ENCODE measurements at places on chromosomes 6 and 20.

DNA sequence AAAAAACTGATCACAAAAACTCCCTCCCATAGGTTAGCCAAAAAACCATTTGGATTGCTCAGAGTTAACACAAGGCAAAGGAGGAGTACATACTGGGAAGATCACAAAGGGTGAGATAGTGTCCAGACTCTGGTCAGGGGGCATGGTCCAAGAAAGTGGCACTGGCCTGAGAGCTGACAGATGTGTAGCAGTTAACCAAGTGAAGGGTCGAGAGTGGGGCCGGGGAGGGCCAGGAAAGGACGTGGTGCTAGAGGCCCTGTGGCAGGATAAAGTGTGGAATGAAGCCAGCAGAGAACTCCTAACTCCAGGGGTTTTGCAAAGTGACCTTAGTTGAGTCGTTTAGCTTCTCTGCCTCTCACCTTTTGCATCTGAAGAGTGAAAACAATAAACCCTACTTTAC is 290.5 kb downstream of the FOXA2 start:
- DNase-seq = no peak

DNA sequence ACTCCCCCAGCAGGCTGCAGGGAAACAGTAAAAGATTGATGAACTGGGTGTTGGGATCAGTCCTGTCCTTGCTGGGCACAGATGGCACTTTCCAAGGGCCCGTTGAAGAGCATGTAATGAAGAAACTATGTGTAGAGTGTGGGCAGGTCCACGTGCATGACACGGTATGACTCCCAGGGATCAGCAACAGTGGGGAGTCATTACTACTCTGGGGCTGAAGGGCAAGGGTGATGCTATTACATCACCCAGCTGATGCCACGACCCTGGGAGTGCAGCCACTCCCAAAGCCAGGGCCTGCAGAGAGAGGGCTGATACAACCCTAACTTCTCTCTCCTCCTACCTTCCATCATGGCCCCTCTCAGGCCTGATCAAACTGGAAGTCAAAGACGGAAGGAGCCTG is 20.1 kb downstream of the KCNK17 start:
- DNase-seq = no peak

DNA sequence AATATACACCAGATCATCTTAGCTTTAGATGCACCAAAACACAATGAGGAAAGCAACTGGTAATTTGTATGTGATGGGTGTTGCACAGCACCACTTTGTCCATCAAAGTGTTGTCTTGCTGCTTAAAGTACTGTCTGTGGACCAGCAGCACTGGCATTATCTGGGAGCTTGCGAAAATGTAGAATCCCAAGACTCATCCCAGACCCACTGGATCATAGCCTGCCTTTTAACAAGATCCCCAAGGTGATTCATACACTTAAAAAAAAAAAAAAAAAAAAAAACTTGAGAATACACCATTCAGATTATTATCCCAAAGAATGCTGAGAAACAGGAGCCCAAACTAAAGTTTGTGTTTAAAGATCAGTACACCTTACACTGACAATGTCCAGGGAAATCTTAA is 123.4 kb downstream of the TASP1 start:
- no peak for DNase-seq

GRCh38 chr6:47109281-47109680 is 67.1 kb upstream of the ADGRF1 start:
- DNase-seq = no peak

DNA sequence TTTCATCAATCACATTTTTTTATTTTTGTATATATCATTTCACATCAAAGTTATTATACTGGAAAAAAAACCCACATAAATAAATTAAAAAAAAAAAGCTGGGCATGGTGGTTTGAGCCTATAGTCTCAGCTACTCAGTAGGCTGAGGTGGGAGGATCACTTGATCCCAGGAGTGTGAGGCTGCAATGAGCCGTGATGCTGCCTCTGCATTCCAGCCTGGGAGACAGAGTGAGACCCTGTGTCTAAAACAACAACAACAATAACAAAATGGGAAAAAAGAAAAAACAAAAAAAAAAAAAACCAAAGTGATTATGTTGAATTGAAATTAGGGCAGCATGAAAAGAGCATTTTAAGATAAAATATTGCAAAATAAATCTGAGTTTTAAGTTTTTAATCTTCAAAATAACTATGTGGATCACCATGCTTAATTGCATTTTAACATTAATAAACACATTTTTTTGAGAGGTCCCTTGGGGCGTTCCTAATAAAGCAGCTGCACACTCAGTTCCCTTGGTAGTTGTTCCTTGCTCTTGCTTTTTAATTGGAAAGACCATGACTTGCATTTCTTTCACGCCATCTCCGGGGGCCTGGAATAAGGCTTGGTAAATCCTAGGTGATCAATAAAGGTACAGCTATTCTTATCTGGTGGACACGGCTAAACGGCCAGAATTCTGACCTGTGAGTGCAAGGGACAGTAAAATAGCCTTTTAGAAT is 15.1 kb downstream of the NOX3 start:
- no peak for DNase-seq

GRCh38 chr20:39880890-39881289 is 808.1 kb downstream of the MAFB start:
- DNase-seq = no peak

DNA sequence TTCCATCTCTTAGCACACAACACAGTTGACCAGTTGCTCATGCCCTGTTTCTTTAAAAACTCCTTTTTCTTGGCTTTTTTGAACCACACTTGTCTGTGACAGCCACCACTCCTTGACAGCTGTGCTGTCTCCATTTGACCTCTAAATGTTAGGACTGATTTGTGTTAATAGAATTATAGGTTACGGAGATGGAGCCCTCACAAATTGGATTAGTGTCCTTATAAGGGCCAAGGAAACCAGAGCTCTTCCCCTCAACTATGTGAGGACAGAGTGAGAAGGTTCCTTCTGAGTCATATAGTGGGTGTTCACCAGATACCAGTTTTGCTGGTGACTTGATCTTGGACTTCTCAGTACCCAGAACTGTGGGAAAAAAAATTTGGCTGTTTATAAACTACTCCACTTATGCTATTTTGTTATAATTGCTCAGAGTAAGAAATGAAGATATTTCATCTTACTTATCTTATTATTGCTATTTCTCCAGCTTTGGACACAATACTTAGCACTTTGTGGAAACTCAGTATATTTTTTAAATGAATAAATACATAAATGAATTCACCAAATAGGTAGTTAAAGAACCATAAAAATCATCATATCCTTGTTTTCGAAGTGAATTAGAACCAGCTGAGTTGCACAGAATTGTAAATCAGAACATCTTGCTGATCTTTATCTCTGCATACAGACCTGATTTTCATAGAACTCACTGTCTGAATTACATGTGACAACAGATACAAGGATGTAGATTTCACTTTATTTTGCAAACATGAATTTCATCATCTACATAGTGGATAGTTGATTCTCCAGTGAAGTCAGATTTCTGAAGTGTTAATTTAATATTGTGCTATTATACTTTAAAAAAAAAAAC is 598.5 kb upstream of the IRAK1BP1 start:
- no peak for DNase-seq

- DNase-seq = no peak
Measured at GRCh38 chr6:150368762-150369161, at the start of gene IYD. Gene IYD (plus strand): TSS chr6:150369012. CDS start chr6:150369032, 20 bp downstream.

GRCh38 chr6:17289630-17290061 is 8.5 kb downstream of the RBM24 start:
- no peak for DNase-seq

GRCh38 chr6:129490521-129491255 is 219.3 kb downstream of the ARHGAP18 start:
- DNase-seq = peak; percentile 98

DNA sequence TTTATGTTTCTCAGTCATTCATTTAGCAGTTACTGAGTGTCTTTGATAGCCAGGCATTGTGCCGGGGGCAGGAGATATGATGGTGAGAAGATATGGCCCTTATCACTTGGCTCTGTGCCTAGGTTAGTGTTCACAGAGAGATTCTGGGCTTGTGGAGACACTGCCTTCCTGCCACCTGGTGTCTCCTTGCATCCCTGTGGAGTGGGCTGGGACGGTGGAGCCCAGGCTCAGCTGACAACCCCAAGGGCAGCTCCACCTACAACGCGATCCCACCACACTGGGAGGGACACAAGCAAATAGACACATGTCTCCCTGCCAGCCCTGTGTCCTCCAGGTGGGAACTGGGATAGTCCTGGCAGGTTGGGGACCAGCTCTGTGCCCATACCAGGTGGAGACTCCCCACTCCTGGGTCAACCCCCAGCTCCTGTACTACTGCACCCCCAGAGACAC is 30.3 kb upstream of the VEGFA start:
- DNase-seq = no peak

- no peak for DNase-seq
Measured at GRCh38 chr6:71994705-71995271, 108.4 kb downstream of the RIMS1 start.

DNA sequence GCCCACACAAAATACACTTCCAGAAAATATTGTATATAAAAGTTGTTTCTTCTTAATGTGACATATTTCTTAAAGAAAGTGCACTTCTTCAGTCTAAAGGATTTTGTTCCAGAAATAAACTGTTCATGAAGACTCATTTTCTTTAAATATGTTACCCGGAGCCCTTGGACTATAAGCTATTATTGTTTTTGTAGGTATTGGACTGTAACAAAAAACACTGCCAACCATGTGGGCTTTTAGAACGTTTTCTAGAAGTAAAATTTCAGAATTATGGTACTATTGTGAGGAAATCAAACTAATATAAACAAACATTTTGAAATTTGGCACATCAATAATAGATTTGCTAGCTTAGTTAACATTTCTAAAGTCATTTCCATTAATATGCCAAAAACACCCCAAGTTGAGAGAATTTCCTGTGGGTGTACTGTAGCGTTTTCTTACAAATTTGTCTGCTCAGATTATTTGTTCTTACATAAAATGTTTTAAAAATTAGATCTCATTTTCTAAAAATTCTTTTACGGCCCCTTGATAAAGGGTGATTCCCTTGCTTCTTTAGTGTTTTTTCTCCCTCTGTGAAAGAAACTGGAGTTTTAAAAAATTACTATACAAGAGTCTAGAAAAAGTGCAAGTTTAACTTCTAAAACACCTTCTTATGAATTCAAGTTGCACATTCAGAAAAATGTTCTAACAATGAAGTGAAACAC is 3.4 kb downstream of the NKX2-4 start:
- no peak for DNase-seq

DNA sequence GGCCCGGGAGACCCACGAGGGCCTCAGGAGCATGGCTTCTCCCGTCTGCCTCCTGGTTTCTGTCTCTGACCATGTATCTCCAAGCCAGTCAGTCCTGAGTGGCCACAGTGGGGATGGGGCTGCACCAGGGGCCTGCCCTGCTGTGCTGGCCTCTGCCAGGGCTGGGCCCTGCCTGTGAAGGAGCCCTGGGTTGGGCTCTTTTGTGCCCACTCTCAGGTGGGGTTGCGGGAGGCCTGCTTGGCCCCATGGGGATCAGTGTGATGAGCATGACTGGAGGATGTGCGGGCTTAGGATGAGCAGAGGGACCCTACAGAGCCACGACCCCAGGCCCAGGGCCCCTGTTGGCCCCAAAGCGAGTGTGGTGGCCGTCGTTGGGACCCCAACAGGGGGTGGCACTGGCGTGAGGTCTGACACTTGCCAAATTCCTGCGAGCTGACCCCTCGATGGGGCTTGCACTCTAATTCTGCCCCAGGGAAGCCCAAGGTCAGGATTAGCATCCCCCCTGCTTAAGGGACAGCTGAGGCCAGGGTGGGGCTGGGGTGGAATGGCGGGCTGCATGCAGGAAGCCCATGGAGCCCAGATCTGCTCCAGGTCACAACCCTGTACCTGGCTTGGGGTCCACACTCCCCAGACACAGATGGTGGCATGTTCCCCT is 90.0 kb upstream of the BHLHE23 start:
- no peak for DNase-seq

- no peak for DNase-seq
Measured at GRCh38 chr6:146071781-146072180, 42.9 kb downstream of the GRM1 start.

DNA sequence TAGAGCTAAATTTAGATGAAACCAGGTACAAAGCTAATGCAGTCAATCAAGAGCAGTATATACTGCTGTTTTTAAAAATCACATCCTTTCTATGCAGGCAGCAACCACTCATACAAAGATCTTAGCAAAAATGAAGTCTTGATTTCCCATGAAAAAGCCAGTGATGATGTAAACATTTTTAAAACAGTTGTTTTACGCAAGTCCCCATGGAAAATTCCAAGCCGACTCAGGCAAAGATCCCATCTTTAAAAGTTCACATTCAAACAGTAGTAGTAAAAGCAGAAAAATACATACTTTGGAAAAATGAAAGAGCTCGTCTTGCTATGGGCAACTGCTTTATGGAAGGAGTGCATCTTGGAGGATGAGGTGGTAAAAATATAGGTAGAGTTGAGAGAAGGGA is 84.0 kb downstream of the RCAN2 start:
- DNase-seq = no peak

DNA sequence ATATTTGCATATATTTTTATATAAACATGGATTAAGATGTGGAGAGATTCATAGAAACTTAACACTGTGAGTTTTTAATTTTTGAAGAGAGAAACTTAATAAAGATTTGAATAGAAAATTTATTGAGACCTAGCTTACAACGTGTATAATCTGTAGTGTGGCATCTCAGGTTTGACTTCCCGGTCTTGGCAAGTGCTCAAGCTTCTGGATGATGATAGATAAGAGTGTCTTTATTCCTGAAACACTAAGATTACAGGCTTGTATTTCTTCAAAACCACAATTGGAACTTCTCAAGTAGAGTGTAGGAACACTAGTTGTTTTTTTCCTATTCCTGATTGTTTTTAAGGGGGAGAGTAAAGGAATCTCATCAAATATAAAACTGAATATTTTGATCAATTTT is 64.6 kb upstream of the NOTCH4 start:
- DNase-seq = no peak

GRCh38 chr6:39208223-39208739 is 21.0 kb downstream of the KCNK5 start:
- DNase-seq = no peak

DNA sequence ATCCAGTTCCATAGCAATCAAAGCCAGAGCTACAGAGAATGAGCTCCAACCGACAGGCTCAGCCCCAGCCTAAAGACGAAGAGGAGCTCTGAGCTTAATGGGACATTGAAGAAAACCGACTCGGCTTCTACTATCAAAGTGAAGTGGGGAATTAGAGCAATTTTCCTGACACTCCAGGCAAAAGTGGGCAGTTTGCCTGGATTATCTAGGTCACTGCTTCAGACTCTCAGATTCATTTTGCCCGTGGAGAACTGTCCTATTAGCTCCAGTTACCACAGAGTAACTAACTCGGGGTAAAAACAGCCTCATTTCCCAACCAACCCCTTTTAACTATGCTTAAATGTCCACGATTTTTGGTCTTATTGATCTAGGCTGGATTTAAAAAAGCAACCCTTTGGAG is 592.1 kb upstream of the NRSN1 start:
- no peak for DNase-seq

Data from astrocyte of the spinal cord (primary cell).